ENCODE measurements at places on chromosomes 2 and 18.

DNA sequence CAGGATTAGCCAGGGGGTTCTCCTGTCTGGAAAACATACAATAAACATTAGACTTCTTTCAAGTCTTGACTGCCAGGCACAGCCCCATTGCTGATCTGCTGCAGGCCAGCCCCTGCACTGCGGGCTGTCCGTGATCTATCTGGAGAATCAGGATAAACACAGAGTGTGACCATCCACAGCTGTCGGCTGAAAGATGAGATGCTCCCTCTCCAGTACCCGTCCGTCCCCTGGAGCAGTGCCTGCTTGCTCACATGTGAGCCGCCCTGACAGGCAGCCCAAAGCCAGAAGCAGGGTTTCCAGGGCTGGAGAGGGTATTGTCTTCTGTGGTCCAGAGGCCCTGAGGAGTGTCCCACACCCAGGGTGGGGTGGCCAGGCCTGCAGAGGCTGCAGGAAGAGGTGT, 46.1 kb upstream of the FOSL2 start:
- no peak for DNase-seq

GRCh38 chr2:227973241-227973640, 101.8 kb downstream of the DAW1 start:
- no peak for DNase-seq

DNA sequence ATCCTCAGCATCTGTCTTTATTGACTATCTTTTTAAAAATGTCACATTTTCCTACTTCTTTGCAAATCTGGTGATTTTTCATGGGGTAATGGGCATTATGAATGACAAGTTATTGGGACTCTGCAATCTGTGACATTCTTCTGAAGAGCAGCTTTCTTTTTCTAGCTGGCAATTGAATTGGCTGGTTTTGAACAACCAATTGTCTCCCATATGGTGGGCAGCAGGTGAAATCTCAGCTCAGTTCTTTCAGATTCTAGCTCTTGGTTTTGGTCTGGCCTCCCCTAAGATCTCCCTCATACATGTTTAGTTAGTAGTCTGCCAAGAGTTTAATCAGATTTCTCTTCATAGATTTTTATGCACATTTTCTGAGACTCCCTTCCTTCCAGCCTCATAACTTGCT, 107.9 kb upstream of the EPB41L3 start:
- DNase-seq: no peak

- no peak for DNase-seq
Measured at GRCh38 chr18:44342162-44342561, 338.5 kb upstream of the SETBP1 start.

DNA sequence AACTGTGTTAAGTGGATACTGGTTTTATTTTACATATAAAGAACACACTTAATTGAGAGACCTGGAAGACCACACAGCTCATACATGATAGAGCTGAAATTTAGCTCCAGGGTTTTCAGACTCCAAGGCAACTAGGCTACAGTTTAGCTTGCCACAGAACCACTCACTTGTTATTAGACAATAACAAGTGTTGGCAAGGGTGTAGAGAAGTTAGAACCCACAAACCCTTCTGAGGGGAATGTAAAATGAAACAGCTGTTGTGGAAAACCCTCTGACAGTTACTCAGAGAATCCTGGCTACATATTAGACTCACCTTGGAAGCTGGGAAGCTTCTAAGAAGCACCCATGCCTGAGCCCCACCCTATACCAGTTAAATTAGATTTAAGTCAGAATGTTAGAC, 75.3 kb downstream of the MAP3K20 start:
- DNase-seq: no peak

All from thymus (tissue), 14 donors.